Hematopoietic multipotent progenitor cell treated with erythropoietin and hydrocortisone succinate and interleukin-3 and kit ligand, for 17 days (in vitro differentiated cells): ENCODE measurements at places on chromosomes 7 and 10.

DNA sequence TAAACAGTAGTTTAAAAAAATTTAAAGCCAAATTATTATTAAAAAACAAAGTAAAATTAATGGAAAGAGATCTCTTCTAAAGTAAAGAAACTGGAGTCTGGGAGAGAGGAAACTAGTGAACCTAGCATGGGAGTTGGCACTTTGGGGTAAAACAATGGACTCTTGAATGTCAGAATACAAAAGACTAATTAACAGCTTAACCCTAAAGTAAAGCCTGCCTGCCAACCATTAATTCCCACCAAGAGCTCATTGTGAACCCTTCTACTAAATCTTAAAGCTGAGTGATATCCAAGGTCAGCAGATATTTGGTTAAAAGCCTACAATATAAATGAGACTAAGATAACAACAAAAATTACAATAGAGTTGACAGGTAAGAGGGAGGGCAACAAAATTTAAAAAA lies 36.5 kb downstream of the KMT2C start:
- DNase-seq, result no peak

DNA sequence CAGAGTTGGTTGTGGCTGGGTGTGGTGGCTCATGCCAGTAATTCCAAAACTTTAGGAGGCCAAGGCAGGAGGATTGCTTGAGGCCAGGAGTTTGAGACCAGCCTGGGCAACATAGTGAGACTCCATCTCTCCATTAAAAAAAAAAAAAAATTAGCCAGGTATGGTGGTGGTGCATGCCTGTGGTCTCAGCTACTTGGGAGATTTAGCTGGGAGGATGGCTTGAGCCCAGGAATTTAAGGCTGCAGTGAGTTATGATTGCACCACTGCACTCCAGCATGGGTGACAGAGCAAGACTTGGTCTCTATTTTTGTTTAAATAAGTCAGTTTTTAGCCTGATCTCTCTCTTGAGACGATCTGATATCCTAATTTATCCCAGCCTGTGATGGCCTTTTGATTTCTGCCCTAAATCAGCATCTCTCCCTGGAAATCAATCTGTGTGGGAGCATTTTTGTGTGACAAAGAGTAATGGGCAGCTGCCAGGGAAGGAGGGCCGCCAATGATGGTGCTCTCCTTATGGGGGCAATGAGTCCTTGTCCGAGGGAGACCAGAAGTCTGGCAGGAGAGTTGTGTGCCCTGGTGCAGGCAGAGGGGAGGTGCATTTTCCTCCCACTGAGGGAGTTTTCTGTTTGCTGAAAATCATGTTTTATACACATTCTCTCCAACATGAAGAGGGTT lies 111.0 kb downstream of the NRP1 start:
- DNase-seq, result no peak

GRCh38 chr7:97116308-97116707 lies 1.2 kb upstream of the SDHAF3 start:
- no peak for DNase-seq

GRCh38 chr10:6320320-6321010 lies 117.7 kb downstream of the PFKFB3 start:
- DNase-seq, result no peak

DNA sequence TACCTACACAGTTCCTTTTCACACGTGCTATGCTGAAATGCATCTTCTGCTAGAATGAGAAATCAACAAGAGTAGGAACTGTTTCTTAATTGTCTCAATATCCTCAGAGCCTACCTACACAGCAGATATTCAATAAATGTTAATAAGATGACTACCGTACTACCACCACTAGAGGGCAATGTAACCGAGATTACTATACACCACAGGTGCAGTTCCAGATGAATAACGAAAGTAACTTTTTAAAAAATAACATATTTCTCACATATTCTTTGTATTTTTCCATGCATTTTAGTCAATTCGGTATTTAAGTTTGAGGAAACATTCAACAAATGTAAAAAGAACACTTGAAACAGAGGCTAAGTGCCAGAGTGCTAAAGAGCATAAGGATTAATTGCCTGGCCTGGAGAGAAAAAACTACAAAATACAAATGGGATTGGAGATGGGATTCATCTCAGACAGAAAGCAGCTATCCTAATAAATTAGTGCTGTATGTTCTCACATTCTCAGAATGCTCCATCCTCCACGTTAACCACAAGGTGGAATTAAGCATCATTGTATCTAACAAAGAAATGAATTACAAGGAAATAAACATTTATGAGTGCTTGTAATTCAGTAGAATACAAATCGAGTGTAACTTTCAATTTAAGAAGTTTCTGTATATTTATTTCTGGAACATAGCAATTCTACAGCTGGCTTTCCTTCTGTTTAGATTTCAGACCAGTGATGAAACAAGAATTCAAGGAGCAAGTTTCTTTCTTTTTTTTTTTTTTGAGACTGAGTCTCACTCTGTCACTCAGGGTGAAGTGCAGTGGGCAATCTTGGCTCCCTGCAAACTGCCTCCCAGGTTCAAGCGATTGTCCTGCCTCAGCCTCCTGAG lies 20.3 kb upstream of the HECTD2 start:
- peak; percentile 69 for DNase-seq

DNA sequence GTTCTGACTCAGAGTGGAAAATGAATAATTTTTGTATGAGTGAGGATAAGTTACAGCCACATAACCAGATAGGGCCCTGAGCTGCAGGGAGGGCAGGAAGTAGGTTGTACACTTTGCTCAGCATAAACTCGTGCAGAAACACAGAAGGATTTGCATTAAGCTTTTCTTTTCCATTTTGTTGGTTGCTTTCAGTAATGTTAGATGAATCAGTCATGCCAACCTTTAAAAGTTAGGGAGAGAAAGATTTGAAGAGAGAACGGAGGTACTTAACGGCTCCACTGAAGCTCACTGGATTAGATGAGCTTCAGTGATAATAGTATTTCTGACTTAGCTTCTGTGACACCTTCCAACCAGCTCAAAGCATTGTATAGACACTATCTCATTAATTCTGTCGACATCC lies 348.1 kb downstream of the GATA3 start:
- no peak for DNase-seq

- no peak for DNase-seq
Observed at GRCh38 chr10:79496896-79497295, 15.4 kb upstream of the EIF5AL1 start.

DNA sequence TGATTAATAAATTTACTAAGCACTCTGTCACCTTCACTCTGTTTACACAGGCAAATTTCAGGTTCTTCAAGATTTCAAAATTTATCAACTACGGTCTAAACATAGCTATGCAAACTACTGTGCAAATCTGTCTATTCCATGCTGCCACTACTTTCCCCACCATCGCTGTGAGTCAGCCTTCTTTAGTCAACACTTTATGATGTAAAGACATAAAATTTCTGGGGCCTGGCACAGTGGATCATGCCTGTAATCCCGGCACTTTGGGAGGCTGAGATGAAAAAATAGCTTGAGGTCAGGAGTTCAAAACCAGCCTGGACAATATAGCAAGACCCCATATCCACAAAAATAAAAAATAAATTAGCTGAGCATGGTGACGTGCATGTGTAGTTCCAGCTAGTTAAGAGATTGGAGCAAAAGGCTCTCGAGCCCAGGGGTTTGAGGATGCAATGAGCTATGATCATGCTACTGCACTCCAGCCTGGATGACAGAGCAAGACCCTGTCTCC lies 42.6 kb downstream of the CNOT4 start:
- no peak for DNase-seq

DNA sequence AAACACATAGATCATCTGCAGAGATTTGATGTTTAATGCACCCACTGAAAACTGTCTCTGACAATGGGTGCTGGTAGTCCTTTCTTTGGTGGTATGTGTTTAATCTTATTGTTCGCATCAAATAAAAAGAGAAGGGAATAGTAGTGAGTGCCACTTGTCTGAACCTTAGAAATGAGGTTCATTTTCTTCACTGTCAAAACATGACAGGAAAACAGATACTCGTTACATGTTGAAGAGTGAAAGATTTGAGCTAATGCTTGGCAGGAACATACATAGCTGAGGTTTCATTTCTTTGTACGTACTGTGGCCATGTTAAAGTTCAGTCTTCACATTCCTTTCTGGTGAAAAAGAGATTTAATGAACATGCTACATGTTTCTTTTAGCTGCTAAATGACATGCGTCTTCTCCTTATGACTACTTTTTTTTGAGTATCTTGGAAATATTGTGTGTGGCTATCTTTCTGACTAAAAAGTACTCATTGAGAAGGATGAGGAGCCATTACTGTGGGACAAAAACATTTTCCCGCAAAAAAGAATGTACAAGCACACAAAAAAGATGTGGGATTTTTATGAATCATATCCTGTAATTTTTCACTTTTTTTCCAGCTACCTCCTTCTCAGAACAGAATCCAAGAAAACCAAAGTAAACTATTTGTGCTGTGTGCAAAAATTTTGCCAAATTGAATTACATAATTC lies 108.0 kb downstream of the TWIST1 start:
- no peak for DNase-seq

DNA sequence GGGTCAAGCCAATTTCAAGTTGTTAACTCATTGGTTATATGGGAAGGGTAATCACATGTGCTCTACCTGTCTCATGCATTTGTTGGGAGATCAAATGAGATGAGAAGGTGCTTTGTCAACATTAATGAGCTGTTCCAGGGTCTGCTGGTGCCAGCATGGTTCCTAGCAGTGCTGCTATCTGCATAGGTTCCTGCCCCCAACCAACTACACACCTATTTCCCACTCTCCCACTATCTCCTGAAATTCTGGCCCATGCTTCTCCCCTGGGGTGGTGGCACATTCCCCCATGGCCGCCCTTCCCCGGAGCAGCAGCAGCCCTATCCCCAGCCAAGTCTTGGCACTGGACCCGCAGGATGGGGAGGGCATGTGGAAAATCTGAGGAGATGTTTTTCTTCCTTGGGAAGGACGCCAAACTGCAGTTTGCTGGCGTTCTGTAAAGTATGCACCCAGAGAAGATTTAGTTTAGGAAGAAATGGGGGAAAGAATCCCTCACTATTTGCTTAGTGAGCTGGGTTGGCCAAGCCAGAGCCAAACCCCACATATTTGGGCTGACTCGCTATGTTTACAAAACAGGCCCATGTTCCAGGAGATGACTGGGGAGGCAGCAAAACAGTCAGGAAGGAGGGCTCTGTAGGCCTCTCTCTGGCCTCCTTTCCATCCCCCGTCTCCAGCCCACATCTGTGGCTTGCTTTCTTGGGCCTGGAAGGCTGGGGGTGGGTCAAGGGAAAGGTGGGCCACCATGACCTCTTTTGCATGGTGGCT lies 42.5 kb downstream of the PPP1R3C start:
- no peak for DNase-seq

DNA sequence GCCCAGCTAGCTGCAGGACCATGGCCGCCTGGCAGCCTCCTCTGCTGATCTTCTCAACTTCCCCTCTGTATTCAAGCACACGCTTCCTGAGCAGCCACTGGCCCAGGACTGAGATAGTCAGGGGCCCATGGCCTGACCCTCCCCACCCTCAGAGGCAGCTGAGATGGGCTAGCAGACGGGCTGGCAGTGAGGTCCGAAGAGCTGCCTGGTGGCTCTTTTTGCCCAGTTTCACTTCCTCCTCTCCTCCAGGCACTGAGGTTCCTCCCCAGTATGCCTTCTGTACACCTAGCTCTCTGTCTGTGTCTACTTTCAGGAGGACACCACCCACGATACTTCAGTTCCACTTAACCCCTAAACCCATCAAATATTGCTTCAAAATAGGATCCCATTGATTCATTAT lies 395.6 kb downstream of the TNS3 start:
- DNase-seq, result no peak

- no peak for DNase-seq
Observed at GRCh38 chr7:108407676-108408075, 48.6 kb downstream of the NRCAM start.

- DNase-seq, result no peak
Observed at GRCh38 chr10:1126461-1126860, 70.3 kb downstream of the WDR37 start.

GRCh38 chr7:47724335-47724982 lies 142.5 kb upstream of the TNS3 start:
- DNase-seq, result no peak

DNA sequence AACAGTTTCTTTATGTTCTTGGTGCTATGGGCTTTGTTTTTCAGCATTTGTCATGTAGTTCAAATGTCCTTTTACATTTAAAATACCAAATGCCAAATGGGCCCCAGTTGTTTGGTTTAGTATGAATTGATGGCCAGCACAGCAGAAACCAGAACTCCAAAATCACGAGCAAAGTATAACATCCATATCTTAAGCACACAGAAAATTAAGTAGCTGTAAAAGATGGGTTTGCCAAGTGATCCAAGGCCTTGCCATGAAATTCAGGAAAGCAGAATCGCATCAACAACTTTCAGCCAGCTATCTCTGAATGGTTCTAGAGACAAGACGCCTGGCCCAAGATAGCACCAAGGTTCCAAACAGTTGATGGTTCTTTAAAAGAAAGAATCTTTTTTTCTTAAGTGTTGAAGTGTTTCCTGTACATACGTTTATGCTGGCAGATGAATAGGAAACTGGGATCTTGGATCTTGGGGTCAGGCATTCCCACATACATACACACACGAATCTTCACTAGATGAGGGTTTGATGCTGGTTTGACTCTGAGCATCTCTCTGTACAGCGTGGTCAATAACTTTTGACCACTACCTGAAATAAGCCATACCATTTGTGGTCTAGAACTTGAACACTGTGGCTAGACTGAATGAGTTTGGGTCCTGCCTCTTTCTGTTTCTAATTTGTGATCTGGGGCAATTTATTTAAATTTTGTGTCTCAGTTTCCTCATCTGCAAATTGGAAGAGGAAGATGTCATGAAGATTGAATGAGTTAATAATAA lies 711.8 kb downstream of the KCNMA1 start:
- no peak for DNase-seq

- peak; percentile 49 for DNase-seq
Observed at GRCh38 chr10:96556003-96556402, 30.8 kb downstream of the TM9SF3 start.

- no peak for DNase-seq
Observed at GRCh38 chr10:74589226-74589673, 237.2 kb upstream of the KAT6B start.

- DNase-seq, result peak; percentile 30
Observed at GRCh38 chr7:155796381-155797261, 15.6 kb downstream of the SHH start.

DNA sequence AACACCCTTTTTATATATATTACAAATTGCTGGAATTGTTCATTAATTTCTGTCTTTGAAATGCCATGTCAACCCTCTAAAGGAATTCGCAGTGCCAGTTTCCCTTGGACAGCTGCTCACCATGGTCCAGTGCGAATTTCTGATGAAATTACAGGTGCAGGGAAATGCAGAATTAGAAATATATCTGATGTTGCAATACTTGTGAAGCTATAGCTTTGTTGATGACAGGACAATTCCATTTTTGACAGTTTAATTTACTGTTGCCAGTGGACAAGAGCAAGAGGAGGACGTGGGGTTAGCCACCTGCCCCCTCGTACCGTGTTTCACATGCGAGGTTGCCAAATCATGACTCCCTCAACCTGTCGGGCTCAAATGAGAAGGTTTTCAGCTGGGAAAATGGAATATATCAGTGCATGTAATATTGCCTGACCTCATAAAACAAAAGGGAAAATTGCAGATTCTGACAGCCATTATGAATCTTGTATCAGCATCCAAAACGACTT lies 140.6 kb downstream of the MGMT start:
- DNase-seq, result no peak
